ENCODE measurements at places on chromosomes 12 and 14.

DNA sequence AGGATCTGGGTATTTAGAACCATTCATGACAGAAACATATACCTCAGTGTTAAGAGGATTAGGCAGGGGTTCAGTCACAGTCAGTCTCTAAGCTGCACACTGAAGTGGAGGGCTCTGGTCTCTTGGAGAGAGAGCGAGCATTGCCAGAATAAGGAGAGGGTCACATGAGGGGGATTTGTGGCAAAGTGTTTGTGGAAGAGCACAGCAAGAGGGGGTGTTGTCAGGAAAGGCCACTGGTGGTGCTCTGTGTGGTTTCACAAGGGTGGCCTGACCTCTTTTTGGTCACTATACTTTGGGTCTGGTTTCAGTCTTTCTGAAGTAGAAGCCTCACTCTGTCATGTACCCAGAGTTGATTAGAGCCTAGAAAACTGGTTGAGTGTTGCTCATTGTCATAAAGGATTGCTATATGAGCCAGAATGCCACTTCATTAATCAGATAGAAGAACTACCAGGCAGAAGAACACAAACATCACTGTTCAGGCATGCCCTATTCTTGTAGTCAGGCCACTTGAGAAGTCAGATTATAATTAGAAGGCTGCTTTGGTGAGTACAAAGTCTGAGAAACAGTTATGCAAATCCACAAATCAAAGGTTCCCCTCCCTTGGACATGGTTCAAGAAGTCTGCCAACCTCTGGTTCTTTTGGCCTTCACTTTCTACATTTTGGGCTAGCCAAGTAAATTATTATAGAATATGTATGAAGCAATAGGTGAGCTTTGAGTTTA is 8.4 kb downstream of the TMEM19 start:
- peak; percentile 18 for DNase-seq

GRCh38 chr12:2246358-2246757 is 193.6 kb downstream of the CACNA1C start:
- DNase-seq = no peak

GRCh38 chr12:115511986-115512711 is 765.3 kb downstream of the MED13L start:
- DNase-seq = no peak

- no peak for DNase-seq
These were observed 233.3 kb upstream of the FOXN3 start for GRCh38 chr14:89650077-89650978.

DNA sequence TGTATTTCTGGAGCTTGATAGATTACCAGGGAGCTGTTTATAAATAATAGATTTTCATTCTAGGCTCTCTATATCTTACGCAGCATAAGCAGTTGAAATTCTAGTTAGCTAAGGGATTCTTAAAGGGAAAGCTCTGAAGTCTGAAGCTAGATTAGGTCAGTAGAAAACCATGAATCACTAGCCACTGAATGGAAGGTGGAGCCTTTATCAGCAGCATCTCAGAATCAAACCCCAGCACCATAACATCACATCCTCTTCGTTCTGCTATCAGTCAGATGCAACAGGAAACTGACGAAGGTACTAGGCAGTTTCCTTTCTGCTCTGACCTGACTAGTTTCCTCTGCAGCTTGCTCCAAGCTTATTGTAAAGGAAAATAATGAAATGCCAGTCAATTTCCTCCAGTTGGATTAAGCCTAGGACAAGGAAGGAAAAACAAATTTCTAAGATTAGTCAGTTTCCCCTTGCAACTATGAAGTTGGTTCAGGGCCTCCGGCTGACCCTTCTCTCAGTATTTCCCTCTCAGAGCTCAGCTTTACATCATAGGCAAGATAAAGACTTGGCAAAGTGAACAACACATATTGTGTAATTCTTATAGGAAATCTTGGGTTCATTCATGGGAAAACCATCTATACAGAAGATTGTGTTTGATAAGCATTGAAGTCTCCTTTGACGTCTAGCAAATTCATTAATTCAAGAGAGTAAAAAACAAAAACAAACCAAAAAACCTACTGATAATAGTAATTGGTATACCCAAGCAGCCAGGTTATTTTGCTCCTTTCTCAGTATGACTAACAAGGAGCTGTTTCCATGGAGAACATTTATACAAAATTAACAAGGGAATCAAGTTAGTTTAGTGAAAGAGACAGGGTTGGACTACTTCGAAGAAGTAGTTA is 43.4 kb upstream of the CFAP54 start:
- DNase-seq = peak; percentile 23

DNA sequence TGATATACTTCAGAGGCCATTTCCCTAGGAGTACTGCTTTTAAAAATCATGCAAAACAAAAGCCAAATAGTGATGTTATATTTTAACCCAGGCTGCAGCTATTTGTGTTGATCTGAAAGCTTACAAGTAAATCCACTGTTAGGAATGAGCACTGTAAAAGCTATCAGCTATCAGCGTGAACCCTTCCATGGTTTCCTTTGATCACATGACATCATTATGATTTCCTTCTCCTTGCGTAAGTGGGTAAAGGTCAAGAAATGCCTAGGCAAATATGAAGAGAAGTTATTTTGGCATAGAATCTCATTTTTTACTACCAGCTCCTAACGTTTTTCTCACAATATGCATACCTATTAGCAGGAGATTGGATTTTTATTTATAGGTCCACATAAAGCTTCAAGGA is 48.6 kb upstream of the CATSPERB start:
- no peak for DNase-seq

- no peak for DNase-seq
These were observed 8.4 kb downstream of the LRFN5 start for GRCh38 chr14:41615011-41615595.

- no peak for DNase-seq
These were observed 117.3 kb downstream of the BTG1 start for GRCh38 chr12:92028441-92028709.

GRCh38 chr12:90515199-90516175 is 439.5 kb downstream of the CCER1 start:
- DNase-seq = no peak

DNA sequence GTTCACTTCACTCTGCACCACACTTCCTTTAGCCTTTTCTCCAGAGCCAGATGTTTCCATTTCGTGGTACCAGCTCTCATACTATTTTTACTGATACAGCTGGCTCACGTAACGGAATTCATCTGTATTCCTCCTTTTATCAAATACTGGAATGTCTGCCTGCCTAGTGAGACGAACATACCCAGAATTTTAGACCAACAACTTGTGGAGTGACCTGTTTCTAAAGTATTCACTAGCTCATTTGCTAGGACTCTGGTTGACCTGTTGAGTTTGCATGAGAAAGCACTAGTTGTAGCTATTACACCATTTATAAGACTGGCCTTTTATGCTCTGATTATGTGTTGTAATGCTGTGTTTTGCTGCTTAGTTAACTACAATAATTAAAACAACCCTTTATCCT is 22.6 kb downstream of the KCNA5 start:
- no peak for DNase-seq

- no peak for DNase-seq
These were observed 9.5 kb downstream of the RNASE11 start for GRCh38 chr14:20578325-20578724.

DNA sequence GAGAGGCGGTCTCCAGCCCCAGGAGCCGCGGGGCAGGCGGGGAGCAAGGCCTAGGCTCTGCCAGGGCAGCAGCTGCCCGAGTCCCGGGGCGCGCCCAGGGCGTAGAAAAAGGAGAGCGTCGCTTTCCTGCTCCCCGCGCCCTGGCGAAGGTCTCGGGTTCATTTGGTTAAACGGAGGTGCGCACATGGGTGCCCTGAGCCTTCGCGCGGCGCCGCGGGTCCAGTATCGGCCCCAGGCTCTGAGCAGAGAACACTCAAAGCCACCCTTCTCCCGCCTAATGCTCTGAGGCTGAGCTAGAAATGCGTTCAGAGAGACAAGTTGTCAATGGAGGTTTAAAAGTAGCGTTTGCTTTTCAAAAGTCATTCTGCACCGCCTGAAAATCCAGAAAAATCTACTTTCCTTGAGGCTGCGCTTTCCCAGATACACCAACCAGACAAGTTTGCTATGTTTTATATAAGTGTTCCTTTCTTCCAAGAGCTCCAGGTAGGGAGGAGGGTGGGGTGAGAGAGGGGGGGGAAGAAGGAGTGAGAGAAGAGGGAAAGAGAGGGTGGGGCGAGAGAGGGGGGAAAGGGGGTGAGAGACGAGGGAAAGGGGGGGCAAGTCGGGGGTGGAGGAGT is 1.5 kb downstream of the TMEM132C start:
- DNase-seq = no peak

All from GM12892 (cell line).